Fibroblast of upper back skin (primary cell): ENCODE measurements at places on chromosomes 12 and 14.

- DNase-seq, result peak; percentile 16
Observed at GRCh38 chr12:113727651-113728061, 238.5 kb downstream of the RBM19 start.

GRCh38 chr14:32075672-32076277 is 1.3 kb upstream of the ARHGAP5 start:
- DNase-seq, result no peak

- no peak for DNase-seq
Observed at GRCh38 chr12:30191696-30192455, 408.1 kb upstream of the TMTC1 start.

DNA sequence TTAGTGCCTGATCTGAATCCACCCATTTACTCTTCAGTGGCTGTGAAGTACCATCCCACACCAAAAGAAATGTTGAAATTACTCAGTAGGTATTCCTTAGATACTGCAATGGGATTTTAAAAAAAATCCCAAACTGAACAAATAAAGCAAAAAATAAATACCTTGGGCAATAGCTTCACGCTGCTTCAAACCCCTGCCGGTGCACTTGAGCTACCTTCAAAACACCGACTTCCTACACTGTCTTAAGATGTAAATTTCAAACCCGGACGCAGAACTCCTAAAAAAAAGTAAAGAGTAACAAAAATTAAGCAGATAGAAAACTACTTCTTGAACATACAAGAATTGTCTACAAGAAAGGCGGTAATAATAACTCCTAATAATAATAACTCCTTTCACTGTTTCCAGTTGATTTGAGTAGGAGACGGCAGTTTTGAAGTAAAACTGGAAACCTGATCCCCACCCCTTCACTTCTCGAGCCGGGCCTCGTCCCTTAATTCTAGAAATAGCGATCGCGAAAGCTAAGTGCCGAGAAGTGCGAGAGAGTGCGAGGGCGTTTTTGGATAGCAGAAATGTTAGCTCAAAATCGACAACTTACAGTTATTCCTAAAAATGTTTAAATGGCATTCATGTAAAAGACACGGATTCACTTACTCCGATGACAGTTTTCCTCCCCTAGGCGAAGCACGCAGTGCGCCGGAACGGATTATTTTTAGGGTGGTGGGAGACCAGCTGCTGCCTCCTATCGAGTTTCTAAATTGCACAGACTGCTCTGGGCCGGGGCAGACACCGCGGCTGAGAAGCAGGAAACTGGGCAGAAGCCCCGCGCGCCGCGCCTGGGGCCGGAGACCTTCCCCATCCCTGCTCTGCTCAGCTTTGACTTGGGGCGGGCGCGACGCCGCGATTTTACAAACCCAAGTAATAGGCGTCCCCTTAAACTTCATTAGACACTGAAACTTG is at the start of gene ABCC9:
ABCC9 (minus strand) TSS at position 878 of the 957 bp plus-strand sequence. CDS start 4,752 bp downstream, outside the sequence.
- DNase-seq, result peak; percentile 45

DNA sequence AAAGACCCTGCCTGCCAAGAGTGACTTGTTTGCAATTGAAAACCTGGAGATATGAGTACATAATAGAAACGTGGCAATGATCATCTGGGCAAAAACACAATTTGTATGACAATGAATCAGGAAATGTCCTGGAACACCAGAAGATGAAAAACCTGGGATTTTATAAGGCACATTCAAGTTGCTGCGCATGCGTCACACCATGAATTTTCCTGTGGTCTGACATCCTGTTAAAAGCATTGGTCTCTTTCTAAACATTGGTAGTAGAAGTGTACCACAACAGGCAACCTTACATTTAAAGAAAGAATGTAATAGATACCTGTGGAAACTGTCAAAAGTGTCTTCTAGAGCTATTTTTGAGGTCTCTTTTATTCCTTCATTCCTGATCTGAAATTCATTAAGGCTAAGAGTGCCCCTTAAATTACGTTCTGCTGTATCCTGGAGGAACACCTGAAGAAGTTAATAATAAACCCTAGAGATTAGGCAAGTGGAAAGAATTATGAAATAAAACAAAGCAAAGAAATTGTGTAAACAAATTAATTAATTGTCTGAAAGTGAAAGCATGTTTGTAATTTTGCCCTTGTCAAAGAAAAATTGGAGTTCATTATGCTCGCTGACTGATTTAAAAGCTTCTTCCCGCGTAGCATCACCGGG is 676.5 kb downstream of the DIO2 start:
- no peak for DNase-seq

GRCh38 chr12:8665759-8666158 is 3.1 kb upstream of the MFAP5 start:
- peak; percentile 82 for DNase-seq

GRCh38 chr14:68577802-68578541 is 214.9 kb downstream of the ZFP36L1 start:
- peak; percentile 98 for DNase-seq
